ENCODE measurements at places on chromosomes 13 and 19. TPM values are rescaled to one million over a fixed set of nuclear protein-coding genes. Genes with fewer than 3 reads are reported as not detected.

PSG7 gene
- polyA plus RNA-seq: not detected

DNA sequence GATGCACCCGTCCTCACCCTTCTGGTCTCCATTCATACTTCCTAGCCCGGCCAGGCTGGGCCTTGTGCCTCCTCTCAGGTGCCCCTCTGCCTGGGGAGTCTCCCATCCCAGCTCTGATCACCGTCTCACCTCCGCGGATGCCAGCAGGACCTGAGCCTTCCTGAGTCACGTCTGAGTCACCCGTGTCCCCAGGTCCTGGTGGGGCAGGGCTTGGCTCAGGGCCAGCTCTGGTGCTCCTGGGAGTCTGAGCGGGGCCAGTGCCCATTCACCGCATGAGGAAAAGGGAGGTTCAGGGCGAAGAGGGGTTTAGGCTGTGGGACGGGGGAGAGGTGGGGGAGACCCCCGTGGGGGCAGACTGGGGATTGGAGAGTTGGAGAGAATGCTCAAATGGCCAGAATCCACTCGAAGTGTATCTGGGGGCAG is 593 bp downstream of the ATP8B3 start:
- DNase-seq: no peak

- DNase-seq: no peak
These were observed 638 bp downstream of the USPL1 start for GRCh38 chr13:30618186-30618929.

DNA sequence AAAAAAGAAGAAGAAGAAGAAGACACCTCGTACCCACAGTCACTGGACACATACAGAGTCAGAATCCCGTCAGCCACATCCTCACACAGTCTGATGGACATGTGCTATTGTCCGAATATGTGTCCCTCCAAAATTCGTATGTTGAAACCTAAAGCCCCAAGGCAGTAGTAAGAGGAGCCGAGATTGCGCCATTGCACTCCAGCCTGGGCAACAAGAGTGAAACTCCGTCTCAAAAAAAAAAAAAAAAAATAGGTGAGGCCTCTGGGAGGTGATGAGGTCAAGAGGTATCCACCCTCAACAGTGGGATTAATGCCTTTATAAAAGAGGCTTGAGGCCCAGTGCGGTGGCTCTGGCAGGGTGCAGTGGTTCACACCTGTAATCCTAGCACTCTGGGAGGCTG is 2.6 kb upstream of the DENND1C start:
- DNase-seq: no peak

GRCh38 chr13:49897713-49898112 is 38.4 kb downstream of the SPRYD7 start:
- DNase-seq: no peak

DNA sequence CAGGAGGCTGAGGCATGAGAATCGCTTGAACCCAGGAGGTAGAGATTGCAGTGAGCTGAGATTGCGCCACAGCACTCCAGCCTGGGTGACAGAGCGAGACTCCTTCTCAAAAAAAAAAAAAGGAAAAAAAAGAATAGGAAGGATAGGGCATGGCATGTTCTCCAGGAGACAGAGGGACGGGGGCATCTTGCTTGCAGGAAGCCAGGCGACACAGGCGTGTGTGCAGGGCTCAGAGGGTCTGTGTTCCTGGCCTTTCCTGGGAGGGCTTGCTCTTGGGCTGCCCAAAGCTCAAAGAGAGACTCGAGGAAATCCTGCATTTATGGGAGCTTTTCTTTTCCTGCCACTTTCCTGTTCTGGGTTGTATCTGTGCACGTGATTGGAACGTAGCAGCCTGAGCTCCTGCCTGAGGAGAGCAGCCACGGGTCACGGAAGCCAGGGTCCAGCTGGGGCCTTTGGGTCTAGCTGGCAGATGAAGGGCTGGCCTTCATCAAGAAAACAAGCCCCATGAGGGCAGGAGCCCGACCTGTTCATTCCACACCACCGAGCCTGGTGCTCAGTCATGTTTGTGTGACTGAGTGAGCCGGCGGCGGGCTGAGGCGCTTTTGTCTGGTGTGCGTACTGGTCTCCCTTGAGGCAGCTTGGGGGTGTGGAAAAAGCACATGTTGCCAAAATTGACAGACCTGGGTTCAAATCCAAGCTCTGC is 44.5 kb downstream of the CAPN12 start:
- no peak for DNase-seq

All from left renal pelvis (tissue), 4 donors.